Iris pigment epithelial cell (primary cell): ENCODE measurements at places on chromosomes 2 and 18.
A peak's percentile ranks its signal among the peaks of the same experiment; 100 is the strongest.

DNA sequence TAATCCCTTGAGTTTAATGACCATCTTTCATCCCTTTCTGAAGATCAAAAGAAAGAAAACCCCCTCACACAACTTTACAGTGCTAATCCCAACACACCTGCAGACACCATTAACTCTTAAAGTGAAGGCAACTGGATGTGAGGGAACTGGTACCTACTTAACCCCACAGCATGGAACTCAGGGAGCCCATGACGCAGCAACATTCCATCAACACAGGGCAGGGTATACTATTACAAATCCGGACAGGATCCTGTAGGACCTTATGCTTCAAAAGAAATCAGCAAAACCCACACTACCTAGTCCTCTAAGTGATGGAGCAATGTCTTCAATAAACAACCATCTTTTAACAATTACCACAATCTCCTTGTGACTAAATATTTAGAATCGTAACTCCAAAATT is 78.6 kb downstream of the FARSB start:
- peak; percentile 21 for DNase-seq

DNA sequence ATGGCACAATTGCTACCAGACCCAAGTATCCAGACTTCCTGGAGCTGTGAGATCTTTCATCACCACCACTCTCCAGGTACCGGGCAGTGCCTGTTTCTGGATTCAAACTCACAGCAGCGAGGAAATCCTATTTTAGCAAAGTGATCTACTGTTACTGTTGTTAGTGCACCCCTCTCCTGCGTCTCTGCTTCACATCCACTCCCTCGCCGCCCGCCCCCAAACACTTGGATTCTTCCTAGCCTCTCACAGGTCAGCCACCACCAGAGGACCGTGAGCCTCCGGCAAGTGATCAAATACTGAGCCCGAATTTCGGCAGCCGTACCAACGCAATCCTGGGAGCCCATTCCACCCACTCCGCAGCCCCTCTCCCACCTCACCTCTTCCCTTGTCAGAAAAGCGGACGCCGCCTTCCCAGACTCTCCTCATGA is 519 bp downstream of the METTL4 start:
- peak; percentile 68 for DNase-seq

GRCh38 chr18:26702086-26702485 is 153.7 kb upstream of the KCTD1 start:
- DNase-seq: no peak

DNA sequence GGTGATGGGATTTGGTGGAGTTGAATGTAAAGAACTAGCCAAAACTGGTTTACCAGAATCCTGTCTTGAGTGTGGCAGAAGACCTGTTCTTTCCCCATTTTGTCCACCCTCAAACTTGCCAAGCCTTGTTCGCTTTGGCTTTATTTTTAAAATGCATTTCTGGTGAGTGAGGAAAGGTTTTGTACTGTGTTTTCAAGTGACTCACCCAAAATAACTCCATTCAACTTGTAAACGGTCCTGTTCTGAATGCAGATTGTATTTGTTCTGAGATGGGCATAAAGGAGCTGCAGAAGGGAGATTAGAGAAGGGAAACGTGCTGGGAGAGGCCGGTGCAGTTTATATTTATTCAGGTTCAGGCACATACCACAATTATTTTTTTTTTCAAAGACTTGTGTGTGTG is 5.3 kb upstream of the ITPRID2 start:
- peak; percentile 37 for DNase-seq

DNA sequence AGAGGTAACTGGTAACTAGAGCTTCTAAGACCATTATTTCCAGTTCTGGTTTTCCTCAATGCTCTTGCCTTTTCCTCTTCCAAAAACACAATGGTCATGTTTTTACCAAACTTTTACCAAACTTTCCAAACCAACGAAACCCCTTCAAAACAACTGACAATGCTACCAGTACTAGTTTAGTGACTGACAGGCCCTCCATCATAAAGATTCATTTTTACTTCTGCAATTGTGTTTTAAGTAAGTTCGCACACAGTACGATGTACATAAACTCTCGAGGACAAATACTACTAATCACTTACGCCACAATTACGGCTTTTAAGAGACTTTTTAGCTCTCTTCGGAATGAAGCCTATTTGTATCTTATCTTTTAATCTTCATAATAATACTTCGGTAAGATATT is 900 bp downstream of the C18orf32 start:
- DNase-seq: no peak

- no peak for DNase-seq
Observed at GRCh38 chr2:173766537-173767289, 198.5 kb downstream of the SP3 start.

DNA sequence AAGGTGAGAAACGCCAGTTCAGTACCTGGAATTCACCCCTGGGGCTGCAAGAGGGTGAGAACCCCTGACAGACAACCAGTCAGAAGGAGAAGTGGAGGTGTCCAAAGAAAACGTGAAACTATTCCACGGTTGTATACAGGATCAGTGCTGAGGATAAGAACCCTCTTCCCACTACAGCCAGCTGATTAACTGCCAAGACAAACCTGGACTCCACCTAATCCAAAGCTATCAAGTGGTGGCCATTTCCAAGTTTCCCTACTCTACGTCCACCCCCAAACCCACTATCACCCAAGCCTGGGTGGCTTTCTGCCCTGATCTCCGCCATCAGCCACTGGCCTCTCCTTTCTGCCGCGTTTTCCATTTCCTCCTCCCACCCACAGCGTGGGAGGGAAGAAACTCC is 312.3 kb upstream of the ID2 start:
- DNase-seq: no peak

DNA sequence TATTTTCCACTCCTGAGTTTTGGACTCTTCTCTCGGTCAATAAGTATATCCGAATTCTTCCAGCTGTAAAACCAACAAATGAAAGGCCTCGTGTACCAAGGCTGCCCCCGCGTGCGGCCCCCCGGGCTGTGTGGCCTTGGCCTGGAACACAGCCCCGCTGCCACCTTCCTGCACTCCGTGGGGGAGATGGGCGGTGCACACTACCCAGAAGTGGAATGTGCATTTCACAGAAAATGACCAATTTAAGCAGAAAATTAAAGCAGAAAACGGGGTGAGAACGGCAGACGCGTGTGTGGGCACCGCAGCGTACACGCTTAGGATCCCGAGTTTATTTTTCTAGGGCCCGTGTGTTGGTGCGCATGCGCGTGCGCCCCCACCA is 34.4 kb upstream of the ZNF516 start:
- no peak for DNase-seq
